GF-D8 (cell line): ENCODE measurements at places on chromosomes 16 and 17.

- DNase-seq, result no peak
Observed at GRCh38 chr16:4414187-4414917, 2.0 kb downstream of the CORO7 start.

DNA sequence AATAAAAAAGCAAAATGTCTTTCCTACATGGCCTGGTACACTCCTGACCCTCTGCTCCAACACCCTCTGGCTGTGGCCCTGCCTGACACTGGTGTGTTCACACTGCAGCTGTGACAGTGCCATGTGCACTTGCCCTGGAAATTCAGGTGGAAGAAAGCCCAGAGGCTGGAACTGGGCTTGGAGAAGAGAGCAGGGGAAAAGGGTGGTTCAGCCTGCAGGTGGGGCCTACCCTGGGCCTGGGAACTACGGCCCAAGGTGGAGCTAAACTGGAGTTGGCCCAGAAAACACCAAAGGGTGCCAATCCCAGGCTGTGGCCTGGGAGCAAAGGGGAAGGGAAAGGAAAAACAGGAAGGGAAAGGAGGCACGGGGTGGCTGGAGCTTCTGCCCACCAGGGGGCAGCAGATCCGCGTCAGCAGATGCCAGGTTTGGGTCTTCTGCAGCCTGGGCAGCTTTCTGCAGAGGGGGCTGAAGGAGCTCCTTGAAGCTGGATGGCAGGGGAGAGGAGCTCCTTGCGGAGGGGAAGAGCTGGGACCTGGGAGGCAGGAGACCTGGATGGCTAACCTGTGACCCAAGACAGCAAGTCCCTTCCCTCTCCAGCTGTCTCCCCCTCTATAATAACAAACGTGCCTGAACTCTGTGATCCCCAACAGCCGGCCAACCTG, 15.4 kb upstream of the CTCF start:
- peak; percentile 54 for DNase-seq

- no peak for DNase-seq
Observed at GRCh38 chr16:25217921-25218320, 1.2 kb downstream of the AQP8 start.

GRCh38 chr17:19382531-19383444, 4.2 kb downstream of the MFAP4 start:
- DNase-seq, result no peak

GRCh38 chr16:51383909-51384308, 232.8 kb upstream of the SALL1 start:
- no peak for DNase-seq

GRCh38 chr17:37743875-37744632, 805 bp downstream of the HNF1B start:
- DNase-seq, result no peak

DNA sequence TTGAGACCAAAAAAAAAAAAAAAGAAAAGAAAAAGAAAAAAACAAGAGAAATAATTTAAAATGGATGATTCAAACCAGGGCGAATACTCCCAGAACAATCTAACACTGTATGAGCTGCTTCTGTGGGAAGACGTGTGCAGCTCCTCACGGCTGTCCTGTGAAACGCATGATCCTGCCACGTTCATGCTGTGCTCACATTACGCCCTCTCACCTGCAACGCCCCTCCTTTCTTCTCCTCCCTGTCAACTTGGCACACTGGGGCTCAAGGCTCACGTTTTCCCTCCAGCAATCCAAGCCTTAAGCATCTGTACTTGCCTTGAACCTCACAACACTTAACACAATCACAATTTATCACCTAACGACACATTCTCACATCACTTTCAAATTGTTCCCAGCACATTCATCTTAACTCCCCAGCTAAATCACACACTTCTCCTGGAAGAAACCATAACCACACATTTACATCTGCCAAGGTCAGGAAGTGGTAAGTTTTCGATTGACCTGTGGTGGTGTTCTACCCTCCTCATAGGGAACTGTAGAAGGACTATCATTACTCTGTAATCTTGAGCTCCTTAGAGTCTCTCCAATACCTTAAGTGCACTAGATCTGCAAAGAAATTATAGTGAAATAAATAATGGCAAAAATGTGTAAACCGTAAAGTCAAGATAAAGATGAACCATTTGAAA, 29.1 kb downstream of the MBTPS1 start:
- peak; percentile 20 for DNase-seq

DNA sequence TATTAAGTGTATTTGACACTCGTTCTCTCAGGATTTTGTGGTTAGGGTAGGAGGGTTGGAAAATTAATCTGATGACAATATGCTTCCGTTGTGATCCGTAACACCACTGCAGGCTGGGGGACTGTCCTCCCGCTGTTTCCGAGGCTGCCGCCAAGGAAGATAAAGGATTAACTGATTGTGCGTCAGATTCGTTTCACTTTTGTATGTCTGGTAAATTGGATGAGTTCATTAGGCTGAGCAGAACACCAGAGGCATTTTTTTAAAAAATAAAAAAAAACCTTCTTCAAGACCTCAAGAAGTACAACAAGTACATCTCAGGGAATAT, 486.7 kb upstream of the SALL1 start:
- no peak for DNase-seq

GRCh38 chr16:48820379-48820778, 210.4 kb upstream of the N4BP1 start:
- DNase-seq, result no peak

DNA sequence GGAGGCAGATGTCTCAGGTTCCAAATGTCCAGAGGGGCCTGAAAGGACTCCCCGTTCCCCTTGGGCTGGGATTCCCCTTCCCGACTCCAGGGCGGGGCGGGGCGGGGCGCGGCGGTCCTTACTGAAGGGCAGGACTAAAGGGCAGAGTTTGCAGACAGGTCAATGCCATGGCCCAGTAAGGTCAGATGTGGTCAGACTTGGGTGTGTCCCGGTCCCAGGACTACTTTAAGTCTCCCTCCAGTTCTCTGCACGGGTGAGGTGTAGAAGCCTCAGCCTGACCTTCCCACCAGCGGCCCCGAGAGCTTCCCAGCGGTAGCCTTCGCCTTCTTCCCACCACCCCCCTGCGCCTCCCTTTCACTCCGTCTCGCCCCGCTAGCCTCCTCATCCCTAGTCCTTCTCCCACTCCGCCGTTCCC, 532 bp downstream of the KDM6B start:
- no peak for DNase-seq
